GM12865 (cell line): ENCODE measurements at places on chromosomes 3 and 15.
A peak's percentile ranks its signal among the peaks of the same experiment; 100 is the strongest.

- DNase-seq, result no peak
Observed at GRCh38 chr3:179292450-179292849, 30.4 kb upstream of the ZNF639 start.

GRCh38 chr15:91126080-91126479 lies 26.0 kb downstream of the SV2B start:
- no peak for DNase-seq

- DNase-seq, result peak; percentile 40
Observed at GRCh38 chr3:186515125-186515524, 29.1 kb downstream of the CRYGS start.

- DNase-seq, result peak; percentile 50
Observed at GRCh38 chr3:132726341-132726823, 4.2 kb upstream of the NPHP3 start.

- DNase-seq, result peak; percentile 71
Observed at GRCh38 chr3:127652246-127652995, 20.3 kb upstream of the ABTB1 start.

DNA sequence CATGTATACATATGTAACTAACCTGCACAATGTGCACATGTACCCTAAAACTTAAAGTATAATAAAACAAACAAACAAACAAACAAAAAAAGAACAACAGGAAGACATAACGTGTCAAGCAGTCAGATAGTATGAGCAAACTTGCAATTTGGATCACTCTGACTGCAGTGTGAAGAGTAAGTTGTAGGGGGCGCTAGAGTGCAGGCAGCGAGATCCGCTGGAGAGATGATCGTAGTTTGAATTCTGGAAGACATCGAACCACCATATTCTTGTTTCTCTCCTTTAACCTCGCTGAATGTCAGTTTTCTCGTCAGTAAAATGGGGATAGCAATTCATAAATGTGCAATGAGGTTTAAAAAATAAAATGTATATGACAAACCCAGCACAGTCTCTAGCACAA lies 165.2 kb upstream of the LMCD1 start:
- DNase-seq, result no peak
